ENCODE measurements at places on chromosomes 6 and 20. TPM values are rescaled to one million over a fixed set of nuclear protein-coding genes. Genes with fewer than 3 reads are reported as not detected.

TTK gene
- 17.1 TPM for total RNA-seq

HFE gene
- 8.8 TPM for total RNA-seq

CEBPB gene
- total RNA-seq = 228 TPM

TMEM200A gene
- total RNA-seq = 0.03 TPM

SOBP gene
- 0.91 TPM for total RNA-seq

ANKRD66 gene
- not detected for total RNA-seq

KCNB1 gene
- total RNA-seq = 0.42 TPM

MARCKS gene
- 15.3 TPM for total RNA-seq

CDH4 gene
- 8.4 TPM for total RNA-seq

CGAS gene
- 6.3 TPM for total RNA-seq

CALHM5 gene
- 0.04 TPM for total RNA-seq

PTPRT gene
- total RNA-seq = not detected

FAM184A gene
- not detected for total RNA-seq

SPATA2 gene
- 10.1 TPM for total RNA-seq

Data from A549 treated with CORT108297 at 1 μM for 4 hours (cell line).